Lung (tissue), 17 donors: ENCODE measurements at places on chromosomes 7 and 10. TPM values are rescaled to one million over a fixed set of nuclear protein-coding genes. Genes with fewer than 3 reads are reported as not detected.

The HOXA1 gene
- total RNA-seq, result 0.31 TPM

The TMEM26 gene
- total RNA-seq, result 5.8 TPM

The FRMD4A gene
- 39.7 TPM for total RNA-seq

DNA sequence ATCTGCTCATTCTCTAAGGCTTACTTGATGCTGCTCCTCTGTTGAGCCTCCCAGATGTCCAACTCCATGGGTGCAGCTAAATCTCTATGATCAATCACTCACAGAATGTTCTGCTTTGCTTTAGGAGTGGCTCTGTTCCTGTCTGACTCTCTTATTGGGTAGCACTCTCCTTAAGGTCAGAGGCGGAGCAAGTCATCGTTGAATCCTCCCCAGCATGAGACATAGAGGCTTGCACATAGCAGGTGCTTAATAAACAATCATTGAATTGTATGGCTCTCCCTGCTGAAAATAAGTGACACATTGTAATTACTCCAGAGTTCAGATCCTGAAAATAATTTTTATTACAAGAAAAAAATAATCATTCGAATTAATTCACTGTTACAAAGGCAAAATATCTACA lies 69.7 kb downstream of the NPS start:
- DNase-seq, result no peak

The OR6V1 gene
- total RNA-seq, result not detected

GRCh38 chr7:19011212-19011611 lies 106.2 kb downstream of the TWIST1 start:
- no peak for DNase-seq

GRCh38 chr7:93218997-93219827 lies 7.1 kb downstream of the HEPACAM2 start:
- DNase-seq, result no peak

DNA sequence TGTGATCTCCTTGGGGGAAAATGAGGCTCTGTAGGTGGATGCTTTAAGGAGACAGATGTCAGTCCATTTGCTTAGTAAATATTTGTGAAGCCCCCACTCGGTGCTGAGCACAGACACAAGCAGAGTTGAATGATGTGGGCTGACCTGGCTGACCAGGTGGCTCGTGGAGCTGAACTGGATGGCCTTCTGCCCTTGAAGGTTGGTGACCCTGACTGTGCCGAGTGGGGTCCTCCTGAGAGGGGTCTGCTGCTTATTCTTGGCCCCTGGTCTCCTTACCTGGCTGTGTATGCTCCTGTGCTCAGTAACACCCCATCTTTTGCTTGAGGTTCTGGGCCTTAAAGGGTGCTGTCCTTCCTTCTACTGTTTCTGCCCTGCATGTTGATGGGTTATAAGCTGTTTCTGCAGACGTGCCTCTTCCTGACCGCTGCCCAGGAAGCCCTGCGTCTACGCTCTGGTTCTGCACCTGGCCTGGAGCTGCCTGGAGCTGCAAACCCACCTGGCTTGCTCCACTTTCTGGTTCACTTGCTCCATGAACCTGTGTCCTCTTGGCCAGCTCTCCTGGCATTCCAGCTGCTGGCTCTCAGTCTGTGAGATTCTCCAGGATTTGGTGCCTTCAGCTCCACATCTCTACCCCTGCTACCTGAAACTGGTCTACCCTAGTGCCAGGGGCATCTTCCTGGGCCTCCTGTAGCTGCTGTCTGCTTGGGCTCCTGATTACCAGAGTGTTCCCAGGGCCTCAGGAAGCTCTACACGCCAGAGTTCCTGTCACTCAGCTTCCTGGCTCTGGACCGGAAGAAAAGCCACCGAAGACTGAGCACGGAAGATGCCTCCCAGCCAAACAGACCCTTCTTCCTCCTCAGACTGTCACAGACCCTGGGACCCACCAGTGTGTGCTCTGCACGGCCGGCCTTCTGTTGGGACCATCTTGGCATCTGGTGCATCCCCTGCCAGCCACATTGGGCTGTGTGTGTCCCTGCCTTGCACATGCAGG lies 76.5 kb downstream of the ADCY1 start:
- no peak for DNase-seq

- no peak for DNase-seq
These were observed 19.8 kb upstream of the TMEM273 start for GRCh38 chr10:49207936-49208487.

The TES gene
- total RNA-seq, result 91.0 TPM

The SFTPD gene
- 661 TPM for total RNA-seq

DNA sequence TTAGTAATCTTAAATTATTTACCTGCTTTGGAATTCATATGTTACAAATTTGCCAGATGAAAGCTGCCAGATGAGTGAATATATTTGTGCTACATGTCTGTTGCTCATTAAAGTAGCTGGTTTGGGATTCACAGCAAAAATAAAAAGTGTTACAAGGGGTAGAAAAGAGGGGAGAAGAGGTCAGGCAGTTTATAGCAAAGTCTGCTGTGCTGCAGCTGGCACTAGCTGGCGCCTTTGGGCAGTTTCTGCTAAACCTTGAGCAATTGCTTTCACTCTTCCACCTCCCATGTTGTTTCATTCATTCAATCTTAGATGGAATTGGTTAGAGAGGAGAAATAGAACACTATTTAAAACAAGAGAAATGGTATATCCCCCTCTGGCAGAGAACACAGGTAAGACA lies 404.1 kb upstream of the LRGUK start:
- DNase-seq, result no peak

The NUTM2D gene
- 3.7 TPM for total RNA-seq

- DNase-seq, result peak; percentile 66
These were observed 51.4 kb upstream of the PFKFB3 start for GRCh38 chr10:6151087-6151977.

DNA sequence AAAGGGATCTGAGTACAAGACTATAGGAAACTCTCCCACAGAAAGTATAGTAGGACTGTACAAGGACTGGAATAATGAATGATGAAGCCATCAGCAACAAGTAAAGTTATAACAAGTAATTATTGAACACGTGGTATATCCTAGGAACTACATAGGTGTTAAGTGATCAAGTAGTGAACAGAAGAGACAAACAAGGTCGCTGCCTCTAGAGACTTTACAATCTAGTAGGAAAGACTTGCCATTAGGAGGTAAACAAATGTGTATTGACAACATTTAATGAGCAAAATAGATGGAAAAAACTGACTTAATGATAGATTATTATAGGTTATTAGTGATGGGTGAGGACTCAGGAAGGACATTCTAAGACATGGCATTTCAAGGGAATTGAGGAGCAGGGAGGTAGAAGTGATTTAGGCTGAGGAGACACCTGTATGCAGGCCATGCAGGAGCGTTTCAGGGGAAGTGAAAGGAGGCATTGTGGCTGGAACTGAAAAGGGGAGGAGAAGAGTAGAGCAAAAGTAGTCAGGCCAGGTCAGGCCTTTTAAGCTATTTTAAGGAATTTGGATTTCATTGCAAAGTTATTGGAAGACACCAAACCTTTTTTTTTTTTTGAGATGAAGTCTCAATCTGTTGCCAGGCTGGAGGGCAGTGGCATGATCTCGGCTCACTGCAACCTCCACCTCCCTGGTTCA lies 8.5 kb upstream of the GLCCI1 start:
- no peak for DNase-seq

The C10orf53 gene
- 0.09 TPM for total RNA-seq

DNA sequence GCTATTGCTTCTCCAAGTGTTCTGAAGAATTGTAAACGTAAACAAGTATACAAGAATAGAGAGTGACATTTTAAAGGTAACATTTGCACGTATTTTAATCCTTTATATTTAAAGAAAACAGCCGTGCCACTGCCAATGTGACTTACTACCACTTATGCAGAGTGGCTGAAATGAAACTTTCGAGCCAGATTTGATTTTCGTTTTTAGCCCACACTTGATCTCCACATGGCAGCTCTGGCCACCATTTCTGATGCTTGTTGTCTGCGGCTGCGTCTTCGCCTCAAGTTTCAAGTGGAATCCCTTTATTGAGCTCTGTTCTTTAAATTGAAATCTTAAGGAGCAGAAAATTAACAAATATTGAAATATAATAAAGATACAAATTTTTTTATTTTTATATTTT lies 70.0 kb downstream of the ELAPOR2 start:
- DNase-seq, result no peak

GRCh38 chr10:45450866-45451265 lies 76.8 kb downstream of the ALOX5 start:
- no peak for DNase-seq

DNA sequence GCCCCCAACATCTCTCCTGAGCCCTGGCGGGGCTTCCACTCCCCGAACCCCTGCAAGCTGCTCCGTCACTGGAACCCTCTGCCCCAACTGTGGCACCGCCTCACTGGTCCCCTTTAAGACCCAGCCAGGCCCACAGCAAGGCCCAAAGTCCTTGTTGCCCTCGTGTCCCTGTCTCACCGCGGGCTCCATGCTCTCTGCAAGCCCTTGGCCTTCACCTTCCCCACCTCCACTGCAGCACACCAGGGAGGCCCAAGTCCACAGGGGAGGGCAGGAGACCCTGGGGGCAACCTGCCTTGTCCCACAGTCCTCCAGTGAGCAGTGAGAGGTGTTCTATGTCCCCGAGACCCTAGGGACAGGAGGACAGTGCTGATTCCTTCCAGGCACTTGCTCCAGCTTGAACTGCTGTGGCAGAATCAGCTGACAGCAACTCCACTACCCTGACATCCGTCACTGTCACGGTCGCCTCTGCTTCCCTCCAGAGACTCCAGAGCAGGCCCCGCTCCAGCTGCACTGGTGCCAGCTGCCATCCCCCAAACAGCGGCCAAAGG lies 105.3 kb downstream of the CYTH3 start:
- DNase-seq, result no peak

The ANKRD1 gene
- total RNA-seq, result 6.6 TPM
